ENCODE measurements at places on chromosomes 2 and 18.
A peak's percentile ranks its signal among the peaks of the same experiment; 100 is the strongest.

DNA sequence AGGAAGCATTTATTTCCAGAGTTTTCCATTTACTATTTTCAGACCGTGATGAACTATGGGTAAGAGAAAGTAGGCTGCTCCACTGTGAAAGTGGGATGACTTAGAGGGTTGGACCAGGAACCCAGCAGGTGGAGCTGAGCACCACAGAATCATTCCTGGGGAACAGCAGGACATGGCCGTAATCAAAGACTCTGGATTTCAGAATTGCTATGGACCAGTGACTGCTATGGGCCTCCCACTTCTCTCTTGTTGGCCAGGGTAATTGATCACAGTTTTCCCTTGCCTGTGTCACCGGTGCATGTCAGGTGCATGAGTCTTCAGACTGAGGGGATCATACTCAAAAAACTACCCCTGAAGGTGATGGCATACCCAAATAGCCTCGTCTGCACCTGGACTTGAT lies 90.6 kb upstream of the GPC1 start:
- no peak for DNase-seq

- DNase-seq: peak; percentile 48
Observed at GRCh38 chr2:227228061-227228667, 63.7 kb downstream of the COL4A3 start.

GRCh38 chr2:85813982-85814801 lies 60.4 kb downstream of the ATOH8 start:
- DNase-seq: peak; percentile 97

DNA sequence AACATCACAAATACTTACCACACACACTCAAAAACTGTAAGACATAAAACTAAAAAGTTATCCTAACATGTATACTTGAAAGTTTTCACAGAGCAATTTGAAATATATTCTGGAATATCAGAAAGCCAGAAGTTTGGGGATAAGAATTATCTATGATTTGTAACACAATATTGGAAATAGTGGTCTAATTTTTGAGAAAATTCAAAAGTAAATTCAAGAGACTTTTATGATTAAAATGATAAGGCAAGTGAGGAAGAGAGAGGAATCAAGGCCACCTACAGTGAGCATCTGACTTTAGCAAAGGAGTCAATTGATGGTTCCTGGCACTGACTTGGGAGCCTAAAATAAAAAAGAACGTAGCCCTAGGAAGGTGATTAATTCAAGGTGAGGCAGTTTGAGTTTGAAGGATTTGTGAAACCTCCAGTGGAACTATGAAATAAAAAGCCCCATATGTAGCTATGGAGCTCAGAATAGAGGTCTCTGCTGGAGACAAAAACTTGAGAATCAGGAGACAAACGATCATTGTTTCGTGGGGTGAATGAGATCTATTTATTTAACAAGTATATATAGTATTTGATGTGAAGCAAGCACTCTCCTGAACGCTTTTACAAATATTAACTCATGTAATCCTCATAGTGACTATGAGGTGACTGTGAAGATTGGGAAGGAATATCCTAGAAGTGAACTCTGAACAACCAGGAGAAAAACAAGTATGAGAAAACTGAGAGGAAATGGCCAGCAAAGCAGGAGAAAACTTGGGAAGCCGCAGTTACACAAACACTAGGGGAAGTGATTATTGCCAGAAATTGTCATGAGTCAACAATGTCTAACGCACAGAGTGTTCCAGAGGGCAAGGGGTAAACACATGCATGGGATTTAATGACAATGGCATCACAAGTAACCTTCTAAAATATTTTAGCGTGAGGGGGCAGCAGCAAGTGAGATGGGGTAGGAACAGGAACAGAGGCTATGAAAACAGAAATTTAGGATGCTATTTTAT lies 12.8 kb downstream of the TFPI start:
- no peak for DNase-seq

DNA sequence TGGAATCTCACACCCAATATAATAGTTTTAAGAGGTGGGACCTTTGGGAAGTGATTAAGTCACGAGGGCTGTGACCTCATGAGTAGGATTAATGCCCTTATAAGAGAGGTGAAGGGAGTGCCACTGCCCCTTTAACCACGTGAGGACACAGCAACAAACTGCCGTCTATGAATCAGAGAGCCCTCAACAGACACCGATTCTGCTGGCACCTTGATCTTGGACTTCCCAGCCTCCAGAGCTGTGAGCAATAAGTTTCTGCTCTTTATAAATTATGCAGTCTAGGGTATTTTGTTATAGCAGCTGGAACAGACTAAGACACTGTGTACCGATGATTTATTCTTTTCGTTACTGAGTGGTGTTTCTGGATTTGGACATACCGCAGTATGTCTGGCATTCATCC lies 56.2 kb downstream of the RRM2 start:
- no peak for DNase-seq

GRCh38 chr18:43904209-43904837 lies 627.0 kb upstream of the SYT4 start:
- no peak for DNase-seq

DNA sequence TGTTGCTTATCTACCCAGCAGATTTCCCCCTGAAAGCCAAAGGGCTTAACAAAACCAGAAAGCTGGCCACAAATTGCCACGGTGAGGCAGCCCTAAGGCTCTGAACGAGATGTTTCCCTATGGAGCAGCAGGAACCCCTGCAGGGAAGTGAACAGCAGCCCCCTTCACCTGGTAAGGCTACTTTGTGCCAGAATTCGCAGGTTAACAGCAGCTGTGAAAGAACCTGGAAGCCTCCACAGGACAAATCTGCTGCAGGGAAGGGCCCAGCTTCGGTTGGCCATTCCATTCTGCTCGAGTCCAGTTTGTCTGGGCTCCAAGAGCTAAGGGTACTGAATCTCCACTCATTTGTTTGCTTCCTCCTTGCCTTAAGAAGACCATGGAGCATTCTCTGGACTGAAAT lies 175.3 kb downstream of the PDE11A start:
- no peak for DNase-seq

GRCh38 chr2:105324732-105325131 lies 4.8 kb downstream of the TGFBRAP1 start:
- no peak for DNase-seq

DNA sequence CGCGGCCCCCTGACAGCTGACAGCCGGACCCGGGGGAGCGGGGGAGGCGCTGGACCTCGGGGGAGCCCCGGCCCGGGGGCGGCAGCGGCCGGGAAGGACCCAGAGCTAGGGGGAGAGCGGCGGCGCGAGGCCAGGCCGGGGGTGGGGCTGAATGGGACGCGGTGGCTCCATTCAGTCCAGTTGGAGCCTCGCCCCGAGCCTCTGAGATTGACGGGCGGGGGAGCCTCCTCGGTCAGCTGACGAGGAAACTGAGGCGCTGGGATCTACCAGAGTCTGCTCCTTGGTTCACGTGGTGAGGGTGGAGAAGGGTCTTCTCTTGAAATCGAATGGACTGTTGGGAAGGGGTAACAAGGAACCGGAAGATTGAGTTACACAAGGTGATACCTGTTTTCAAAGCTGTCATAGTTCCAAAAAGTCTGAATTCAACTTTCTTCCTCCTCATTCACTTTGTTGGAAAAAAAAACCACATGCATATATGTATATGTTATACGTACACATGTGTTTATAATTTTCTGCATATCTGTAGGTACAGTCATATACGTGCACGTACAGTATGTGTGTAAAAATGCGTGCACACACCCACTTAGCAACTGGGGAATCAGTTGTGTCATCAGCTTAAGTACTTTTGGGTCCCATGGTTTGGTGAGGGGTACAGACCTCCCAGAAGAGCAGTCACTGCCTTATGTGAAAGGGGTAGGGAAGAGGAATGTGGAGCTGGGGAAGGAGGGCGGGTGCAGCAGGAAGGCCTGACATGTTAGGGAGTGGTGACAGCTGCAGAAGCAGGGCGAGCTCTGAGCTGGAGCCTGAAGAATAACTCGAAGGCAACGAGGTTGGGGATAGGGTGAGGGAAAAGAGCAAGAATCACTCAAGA lies 628 bp downstream of the PPP1R7 start:
- DNase-seq: peak; percentile 42

- DNase-seq: no peak
Observed at GRCh38 chr2:31232586-31232985, 1.4 kb upstream of the EHD3 start.

Data from Ammon's horn (tissue), 1 donor.